ENCODE measurements at places on chromosomes 13 and 19.
A peak's percentile ranks its signal among the peaks of the same experiment; 100 is the strongest.

DNA sequence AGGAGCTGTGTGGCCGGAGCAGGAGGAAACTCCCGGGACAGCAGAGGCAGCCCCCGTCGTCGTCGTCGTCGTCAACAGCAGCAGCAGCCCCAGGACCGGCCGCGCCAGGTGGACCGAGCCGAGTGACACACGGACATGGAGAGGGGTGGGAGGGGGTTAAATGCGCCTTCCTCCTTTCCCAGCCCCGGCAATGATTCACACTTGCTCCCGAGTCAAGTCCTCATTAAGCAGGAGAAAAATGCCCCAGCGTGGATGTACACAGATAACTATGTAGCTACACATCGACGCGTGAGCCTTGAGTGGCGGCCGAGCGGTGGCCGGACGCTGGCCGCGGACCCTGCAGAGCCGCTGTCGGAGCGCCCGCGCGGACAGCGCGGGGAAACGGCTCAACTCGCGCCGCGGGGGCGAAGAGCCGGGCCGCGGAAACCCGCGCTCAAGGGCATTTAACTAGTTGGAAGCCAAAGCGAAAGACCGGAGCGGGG lies 645 bp downstream of the UBL3 start:
- DNase-seq = no peak

DNA sequence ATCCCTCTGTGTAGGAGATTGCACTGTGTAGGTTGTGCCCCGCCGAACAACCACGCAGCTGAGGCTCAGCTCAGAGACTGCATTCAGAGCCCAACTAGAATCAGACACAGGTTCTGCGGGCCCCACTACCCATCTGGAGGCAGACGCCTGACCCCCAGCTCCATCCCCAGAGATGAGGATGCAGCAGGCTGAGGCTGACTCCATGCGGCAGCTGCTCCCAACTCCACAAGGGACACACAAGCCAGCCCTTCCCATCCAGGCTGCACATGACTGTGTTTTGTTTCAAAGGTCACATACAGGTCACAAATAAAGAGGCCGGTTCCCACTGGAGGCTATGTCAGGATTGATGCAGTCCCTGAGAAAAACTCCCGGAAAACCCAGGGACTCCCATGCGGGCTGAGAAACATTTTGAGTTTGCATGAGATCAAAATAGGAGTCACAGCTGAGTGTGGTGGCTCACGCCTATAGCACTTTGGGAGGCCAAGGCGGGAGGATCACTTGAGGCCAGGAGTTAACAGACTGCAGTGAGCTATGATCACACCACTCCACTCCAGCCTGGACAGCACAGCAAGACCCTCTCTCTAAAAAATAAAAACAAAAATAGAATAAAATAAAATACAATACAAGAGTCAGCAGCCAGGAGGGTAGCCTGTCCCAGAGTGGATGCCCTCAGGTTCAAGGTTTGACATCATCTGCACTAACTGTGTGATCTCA lies 14.0 kb downstream of the ELL start:
- DNase-seq = no peak

GRCh38 chr19:570937-571565 lies 1.3 kb upstream of the BSG start:
- no peak for DNase-seq

GRCh38 chr13:55816976-55817601 lies 1323.6 kb upstream of the PRR20A start:
- no peak for DNase-seq

GRCh38 chr19:37594982-37595382 lies 306 bp downstream of the ZNF540 start:
- no peak for DNase-seq

- DNase-seq = no peak
These were observed 36.6 kb upstream of the ZNF429 start for GRCh38 chr19:21468791-21469190.

DNA sequence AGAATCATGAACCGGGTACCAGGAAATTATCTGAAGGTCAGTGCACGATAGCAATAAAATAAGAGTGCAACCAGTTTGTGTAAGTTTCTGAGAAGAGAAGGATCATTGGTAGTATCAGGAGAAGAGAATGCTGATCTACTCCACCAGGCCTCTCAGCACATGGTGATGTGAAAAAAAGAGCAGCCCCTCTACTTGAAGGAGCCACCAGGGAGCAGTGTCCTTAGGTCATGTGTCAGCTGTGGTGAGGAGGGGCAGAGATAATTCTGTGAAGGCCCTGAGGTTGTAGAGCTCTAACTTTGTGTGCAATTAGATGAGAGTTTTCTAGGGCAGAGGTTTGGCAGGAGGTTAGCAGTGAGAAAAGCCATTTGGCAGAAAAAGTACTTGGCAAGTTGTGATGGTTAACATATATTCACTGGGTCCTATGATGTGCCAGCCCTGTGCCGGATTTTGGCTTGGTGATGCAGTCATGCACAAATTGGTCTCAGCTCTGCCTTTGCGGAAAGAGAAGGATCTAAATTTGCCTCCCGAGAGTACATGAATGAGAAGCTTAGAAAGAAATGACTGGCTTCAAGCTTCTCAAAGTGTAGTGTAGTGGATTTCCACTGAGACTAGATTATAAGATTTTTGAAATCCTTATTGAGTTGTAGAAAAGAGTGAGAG lies 19.2 kb upstream of the ZC3H13 start:
- peak; percentile 18 for DNase-seq

DNA sequence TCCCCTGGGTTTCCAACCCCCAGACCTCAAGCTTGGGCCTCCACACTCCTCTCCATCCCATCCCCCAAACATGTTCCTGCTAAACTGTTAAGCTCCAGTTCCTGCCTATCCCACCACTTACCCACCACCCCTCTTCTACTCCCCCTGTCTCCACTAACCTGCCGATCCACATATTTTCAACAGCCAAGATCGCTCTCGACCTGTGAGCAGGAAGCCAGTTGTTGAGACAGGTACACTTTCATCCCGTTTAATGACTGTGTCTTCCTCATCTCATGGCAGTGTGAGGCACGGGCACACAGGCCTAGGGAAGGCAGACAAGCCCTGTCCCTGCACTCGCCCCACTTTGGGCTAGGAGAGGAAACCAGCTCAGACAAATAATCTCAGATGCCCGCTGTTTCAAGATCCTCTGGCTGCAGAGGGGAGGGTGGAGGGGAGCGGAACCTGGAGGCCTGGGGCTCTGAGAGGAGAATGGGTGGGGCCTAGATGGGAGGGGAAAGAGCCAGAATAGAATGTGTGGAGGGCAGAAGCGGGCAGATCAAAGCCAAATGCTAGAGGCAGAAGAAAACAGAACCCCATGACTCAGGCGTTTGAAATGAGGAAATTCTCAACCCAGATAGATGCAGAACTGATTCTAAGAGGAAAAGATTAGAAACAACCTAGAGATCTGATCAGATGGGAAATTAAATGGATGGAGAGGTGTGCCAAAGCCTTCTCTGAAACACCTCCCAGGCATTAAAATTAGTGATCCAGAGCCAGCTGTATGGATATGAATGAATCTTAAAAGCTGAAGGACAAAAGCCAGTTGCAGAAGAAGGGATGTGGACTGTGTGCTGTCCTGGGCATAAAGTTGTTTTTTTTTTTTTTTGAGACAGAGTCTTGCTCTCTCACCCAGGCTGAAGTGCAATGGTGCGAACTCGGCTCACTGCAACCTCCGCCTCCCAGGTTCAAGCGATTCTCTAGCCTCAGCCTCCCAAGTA lies 16.9 kb upstream of the CYP2S1 start:
- peak; percentile 88 for DNase-seq

GRCh38 chr19:10885201-10886169 lies 14.1 kb downstream of the CARM1 start:
- no peak for DNase-seq

GRCh38 chr13:26133286-26133685 lies 81.5 kb upstream of the SHISA2 start:
- DNase-seq = no peak

DNA sequence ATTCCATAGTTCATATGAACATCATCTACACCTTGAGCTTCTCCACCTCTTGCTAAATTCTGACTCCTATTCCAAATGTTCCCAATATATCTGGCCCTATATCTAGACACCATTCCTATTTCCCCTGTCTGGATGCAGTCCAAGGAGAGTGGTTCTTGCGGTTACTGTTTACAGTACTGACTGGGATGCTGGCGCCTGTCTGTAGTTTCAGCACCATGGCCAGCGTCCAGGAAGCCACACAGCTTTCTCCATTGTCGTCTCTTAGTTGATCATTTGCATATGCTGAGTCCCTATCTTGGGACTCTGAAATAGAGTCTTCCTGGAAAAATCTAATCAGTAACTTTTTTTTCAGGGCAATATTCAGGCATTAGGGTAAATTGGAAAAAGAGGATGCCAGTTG lies 14.9 kb downstream of the LAIR2 start:
- peak; percentile 1 for DNase-seq

GRCh38 chr19:11401808-11402543 lies 17.1 kb downstream of the RGL3 start:
- no peak for DNase-seq

DNA sequence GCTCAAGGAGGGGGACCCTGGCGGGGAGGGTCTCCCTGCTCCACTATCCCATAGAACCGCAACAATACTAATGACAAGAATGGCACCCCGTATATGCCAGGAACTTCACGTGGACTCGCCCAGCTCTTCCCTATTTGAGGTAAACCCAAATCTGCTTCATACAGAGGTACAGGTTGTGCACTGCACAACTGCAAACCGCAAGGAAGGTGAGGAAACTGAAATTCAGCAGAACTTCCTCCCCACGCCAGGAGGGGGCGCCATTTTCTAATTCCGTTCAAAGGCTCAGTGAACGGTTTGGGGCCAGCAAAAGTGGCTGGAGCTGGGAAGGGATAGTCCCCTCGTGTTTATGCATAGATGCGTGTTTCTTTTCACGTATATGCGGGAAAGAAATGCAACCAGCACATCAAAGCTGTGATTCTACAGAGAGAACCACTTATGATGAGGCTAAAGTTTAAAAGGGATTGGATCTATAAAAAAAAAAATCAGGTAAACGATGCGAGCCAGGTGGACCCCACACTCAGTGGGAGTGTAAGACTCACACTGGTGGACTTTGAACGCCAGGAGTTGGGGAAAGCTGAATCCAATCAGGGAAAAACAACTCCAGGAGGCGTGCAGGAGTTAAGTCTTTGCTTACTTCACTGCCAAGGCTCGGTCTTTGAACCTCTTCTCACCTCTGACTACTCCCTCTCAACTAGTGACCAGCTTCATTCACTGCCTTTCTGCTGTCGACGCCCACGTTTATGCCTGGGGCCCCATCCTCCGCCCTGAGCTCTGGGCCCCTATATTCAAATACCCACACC lies 20.3 kb downstream of the C19orf81 start:
- no peak for DNase-seq

- no peak for DNase-seq
These were observed 468.6 kb downstream of the COG6 start for GRCh38 chr13:40123962-40124632.

DNA sequence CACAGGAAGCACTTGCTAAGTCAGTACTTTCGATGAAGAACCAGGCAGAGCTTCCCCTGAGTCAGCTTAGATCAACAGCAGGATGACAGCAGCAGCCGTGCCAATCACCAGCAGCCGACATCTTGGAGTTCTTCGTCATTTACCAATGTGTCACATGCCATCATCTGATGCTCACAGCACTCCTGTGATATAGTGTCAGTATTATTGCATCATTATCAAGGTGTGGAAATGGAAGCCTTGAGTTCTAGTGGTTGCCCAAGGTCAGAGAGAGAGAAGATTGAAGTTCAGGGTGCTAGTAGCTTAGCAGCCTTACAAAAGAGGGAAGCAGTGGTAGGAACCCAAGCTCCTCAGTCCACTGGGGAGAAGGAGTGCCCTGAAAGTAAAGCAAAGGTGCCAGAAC lies 331.5 kb downstream of the ZNF536 start:
- no peak for DNase-seq

GRCh38 chr13:46086421-46086922 lies 18.4 kb downstream of the CPB2 start:
- no peak for DNase-seq

DNA sequence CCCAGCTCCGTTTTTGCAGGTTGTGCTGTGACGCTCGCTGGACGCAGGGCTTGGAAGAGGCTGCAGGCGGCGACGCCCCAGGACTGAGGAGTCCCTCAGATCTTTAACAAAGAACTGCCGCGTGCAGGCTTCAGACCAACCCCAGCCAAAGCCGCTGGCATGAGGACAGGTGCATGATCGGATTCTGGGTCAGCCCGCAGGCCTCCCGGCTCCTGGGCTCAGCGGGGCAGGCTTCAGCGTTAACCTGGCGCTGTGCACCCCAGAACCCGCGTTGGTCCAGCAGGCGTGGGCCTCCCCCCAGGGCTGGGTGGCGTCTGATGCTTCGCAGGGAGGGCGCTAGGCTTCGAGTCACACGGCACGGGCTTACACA lies 920 bp upstream of the TIMM13 start:
- DNase-seq = no peak

- DNase-seq = no peak
These were observed 32.7 kb upstream of the CYSLTR2 start for GRCh38 chr13:48621056-48621455.

DNA sequence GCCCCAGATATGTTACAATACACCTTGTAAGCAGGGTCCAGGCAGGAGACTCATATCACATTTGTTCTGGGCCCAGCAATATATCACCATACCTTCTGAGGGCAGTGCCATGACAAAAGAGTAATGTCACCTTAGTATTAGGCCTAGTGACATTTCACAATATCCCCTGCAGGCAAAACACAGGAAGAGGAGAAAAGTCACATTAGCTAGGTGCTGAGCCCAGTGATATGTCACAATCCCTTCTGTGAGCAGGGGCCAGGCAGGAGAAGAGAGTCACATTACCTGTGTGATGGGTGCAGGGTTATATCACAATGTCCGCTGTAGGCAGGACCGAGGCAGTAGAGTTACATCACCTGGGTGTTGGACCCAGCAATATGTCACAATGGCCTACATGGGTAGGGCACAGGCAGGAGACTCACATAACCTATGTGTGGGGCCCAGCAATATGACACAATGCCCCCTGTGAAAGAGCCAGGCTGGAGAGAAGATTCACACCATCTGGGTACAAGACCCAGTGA lies 12.4 kb upstream of the ZNF91 start:
- no peak for DNase-seq

DNA sequence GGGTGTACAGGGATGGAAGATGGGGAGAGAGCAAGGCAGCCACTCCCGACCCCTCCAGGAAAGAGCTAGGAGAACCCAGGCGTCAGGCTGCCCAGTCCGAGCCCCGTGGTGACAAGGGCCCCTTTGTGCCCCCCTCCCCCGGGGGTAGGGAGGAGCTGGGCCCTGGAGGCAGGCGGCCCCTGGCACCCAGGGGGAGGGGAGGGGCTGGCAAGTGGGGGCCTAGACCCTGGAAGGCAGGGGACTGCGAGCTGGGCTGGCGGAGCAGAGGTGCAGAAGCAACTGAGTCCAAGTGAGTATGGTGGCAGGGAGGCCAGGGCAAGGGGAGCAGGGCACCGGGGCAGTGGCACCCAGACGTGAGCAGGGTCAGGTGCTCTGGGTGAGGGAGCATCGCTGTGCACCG lies at the start of gene MAG:
TSS of gene MAG (plus strand) at position 246 of the 400 bp plus-strand sequence. CDS start 3,248 bp downstream, outside the sequence.
- no peak for DNase-seq

GRCh38 chr13:91247768-91248167 lies 99.7 kb upstream of the MIR17HG start:
- DNase-seq = no peak

DNA sequence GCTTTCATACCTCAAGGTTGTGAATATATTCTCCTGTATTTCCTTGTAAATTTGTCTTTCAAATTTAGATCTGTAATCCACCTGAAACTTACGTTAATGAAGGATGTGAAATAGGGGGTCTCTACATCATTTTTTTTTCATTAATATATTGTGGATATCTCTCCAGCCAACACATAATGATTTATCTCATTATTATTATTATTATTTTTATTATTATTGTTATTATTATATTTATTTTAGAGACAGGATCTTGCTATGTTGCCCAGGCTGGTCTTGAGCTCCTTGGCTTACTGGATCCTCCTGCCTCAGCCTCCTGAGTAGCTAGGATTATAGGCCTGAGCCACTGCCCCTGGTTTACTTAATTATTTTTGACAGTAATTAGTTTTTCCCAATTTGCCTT lies 4.3 kb upstream of the LIPE start:
- no peak for DNase-seq

Data from iPS DF 6.9 (cell line).